Fibroblast of lung (primary cell): ENCODE measurements at places on chromosomes 7 and 10.

GRCh38 chr7:142866361-142867096 is 11.7 kb downstream of the EPHB6 start:
- no peak overlapping the region for H3K27ac ChIP-seq
- no peak overlapping the region for H3K4me3 ChIP-seq
- DNase-seq: peak; percentile 8

- peak; percentile 99 for DNase-seq
- no peaks in the 10 kb centered on the region for H3K27me3 ChIP-seq
- H3K4me3 ChIP-seq: peak overlapping the region; percentile 86
- peaks cover 3% of the 10 kb centered on the region for H3K36me3 ChIP-seq
- peaks cover 14% of the 10 kb centered on the region for H3K4me1 ChIP-seq
Measured at GRCh38 chr7:135745703-135746312, 2.8 kb downstream of the FAM180A start.

- H3K4me1 ChIP-seq: no peaks in the 10 kb centered on the region
- peak; percentile 25 for DNase-seq
- H3K36me3 ChIP-seq: no peaks in the 10 kb centered on the region
- no peak overlapping the region for H3K4me3 ChIP-seq
- H3K27ac ChIP-seq: no peak overlapping the region
- no peaks in the 10 kb centered on the region for H3K27me3 ChIP-seq
Measured at GRCh38 chr7:15603124-15603523, 41.3 kb upstream of the AGMO start.

DNA sequence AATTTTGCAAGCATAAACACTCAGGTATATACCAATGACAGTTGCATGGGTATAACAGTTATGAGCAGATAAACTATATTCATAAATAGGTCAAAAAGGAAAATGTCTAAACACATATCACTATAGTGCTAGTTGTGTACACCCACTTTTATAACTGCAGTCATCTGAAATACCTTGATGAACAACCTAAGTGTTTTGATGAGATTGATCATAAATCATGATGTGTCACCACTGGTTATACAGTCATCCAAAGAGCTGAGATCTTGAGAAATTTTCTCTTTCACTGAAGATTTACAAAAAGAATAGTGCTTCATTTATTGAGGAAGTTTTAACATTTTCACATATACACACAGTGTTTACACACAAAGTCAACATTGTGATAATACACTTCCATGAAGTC is 78.6 kb upstream of the SLC25A13 start:
- H3K4me1 ChIP-seq: no peaks in the 10 kb centered on the region
- no peak overlapping the region for H3K27ac ChIP-seq
- H3K4me3 ChIP-seq: no peak overlapping the region

- H3K4me3 ChIP-seq: no peak overlapping the region
- H3K36me3 ChIP-seq: no peaks in the 10 kb centered on the region
- peaks cover 29% of the 10 kb centered on the region for H3K4me1 ChIP-seq
- H3K27ac ChIP-seq: peak overlapping the region; percentile 23
- DNase-seq: no peak
- H3K27me3 ChIP-seq: no peaks in the 10 kb centered on the region
Measured at GRCh38 chr7:101120315-101120714, 6.6 kb upstream of the SERPINE1 start.

DNA sequence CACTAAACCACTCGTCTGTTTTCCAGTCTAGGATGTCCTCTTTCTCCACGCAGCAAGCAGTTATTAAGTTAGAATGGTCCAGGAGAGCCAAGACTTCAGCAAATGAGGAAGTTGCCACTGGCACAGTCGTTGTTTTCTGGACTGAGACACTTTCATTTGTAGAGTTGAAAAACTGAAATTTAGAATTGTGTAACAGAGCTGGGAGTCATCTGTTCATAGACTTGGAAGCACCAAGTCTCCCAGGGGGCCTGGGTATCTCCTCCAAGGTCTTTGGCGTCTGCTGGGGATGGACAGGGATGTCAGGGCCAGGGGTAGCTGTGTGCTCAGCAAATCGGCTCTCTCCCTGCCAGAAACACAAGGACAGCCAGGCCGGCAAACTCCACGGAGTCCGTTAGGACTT is 208.4 kb downstream of the FANK1 start:
- no peak overlapping the region for H3K4me3 ChIP-seq
- no peaks in the 10 kb centered on the region for H3K27me3 ChIP-seq
- H3K4me1 ChIP-seq: no peaks in the 10 kb centered on the region
- no peaks in the 10 kb centered on the region for H3K36me3 ChIP-seq

DNA sequence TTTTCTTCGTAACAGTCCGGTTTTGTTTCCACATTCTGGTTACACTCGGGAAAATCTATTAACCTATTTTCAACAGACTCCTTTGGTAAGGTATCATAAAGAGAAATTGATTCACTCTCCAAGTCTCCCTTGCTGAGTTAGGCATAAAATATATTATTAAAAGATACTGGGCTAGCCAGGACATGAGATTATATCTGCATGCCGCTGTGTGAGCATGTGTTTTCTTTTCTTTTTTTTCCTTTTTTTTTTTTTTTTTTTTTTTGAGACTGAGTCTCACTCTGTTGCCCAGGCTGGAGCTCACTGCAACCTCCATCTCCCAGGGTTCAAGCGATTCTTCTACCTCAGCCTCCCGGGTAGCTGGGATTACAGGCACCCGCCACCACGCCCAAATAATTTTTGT is 23.0 kb upstream of the SFMBT2 start:
- no peaks in the 10 kb centered on the region for H3K4me1 ChIP-seq
- H3K36me3 ChIP-seq: no peaks in the 10 kb centered on the region
- H3K4me3 ChIP-seq: no peak overlapping the region
- no peak overlapping the region for H3K27ac ChIP-seq
- no peak for DNase-seq

DNA sequence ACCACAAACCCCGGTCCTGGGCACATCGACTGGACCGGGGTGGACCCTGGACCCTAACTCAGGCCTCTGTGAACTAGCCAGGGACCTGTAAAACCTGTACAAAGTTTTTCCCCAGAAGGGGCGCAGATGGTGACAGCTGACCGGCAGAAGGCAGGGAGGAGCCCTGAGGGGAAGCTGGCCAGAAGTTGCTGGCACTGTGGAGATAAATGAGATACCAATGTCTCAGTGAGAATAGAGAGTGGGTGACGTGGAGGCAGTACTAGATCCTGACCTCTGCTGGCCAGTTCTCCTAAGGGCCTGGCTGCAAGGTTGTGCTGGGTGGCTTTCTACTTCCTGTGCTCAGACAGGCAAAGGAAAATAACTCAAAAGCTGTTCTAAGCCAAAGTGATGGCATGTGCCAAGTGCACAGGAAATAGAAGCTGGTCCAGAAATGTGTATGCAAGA is 10.6 kb upstream of the TSPAN14 start:
- H3K36me3 ChIP-seq: no peaks in the 10 kb centered on the region
- peaks cover 2% of the 10 kb centered on the region for H3K4me1 ChIP-seq
- peaks cover 9% of the 10 kb centered on the region for H3K27me3 ChIP-seq
- no peak overlapping the region for H3K27ac ChIP-seq
- H3K4me3 ChIP-seq: no peak overlapping the region

DNA sequence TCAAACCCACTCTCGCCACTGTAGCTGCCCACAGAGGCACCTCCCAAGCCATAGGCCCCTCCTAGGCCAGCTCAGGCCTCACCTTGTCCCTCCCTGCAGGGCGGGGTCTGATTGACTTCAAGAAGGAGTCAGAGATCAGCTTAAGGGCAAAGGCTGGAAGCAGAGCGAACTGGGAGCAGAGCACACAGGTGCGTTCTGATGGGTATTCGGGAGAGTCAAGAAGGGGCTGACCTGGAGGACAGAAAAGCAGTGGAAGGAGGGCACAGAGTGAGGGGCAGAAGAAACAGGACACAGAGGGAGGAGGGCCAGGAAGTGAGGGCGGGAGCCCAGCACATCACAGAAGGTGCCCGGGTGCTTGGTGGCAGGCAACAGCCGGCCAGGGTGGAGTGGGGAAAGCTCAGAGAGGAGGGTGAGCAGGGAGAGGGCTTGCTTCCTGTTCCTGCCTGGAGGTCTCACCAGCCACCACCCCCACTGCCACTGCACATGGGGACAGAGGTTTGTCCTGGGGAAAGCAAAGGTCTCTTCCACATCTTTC is at the start of gene AOC1:
TSS of gene AOC1 (plus strand) at position 147 of the 535 bp plus-strand sequence. CDS start 3,954 bp downstream, outside the sequence.
- no peak within 1 kb of the TSS for H3K4me3 ChIP-seq
- H3K4me1 ChIP-seq: no peaks in the 10 kb centered on the region
- no peak for DNase-seq
- no peak within 1 kb of the TSS for H3K27ac ChIP-seq
- H3K36me3 ChIP-seq: no peaks in the 10 kb centered on the region
- no peaks in the 10 kb centered on the region for H3K27me3 ChIP-seq

GRCh38 chr7:116588225-116588624 is 63.4 kb downstream of the CAV1 start:
- peak; percentile 73 for DNase-seq
- H3K27ac ChIP-seq: peak overlapping the region; percentile 59
- H3K4me3 ChIP-seq: no peak overlapping the region
- no peaks in the 10 kb centered on the region for H3K27me3 ChIP-seq

GRCh38 chr10:33216661-33217427 is 117.6 kb downstream of the NRP1 start:
- H3K4me1 ChIP-seq: peaks cover 11% of the 10 kb centered on the region
- peaks cover 14% of the 10 kb centered on the region for H3K36me3 ChIP-seq
- no peaks in the 10 kb centered on the region for H3K27me3 ChIP-seq
- no peak overlapping the region for H3K4me3 ChIP-seq
- H3K27ac ChIP-seq: peak overlapping the region; percentile 11
- no peak for DNase-seq

DNA sequence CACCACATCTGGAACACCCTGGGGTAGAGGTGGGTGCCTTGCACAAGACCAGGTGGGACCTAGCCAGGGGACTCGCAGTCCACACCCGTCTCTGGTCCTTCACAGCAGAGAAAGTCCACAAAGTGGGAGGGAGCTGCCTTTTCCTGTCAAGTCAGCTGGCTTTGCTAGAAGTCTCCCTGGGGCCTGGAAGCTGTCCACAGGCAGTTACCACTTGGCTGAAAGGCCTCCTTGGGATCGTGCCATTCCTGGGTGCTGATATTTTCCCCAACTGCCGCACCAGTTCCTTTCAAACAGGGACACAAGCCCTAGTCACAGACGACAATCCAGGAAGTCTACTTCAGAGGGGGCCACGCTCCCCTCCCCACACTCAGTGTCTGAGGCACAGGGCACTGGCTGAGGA is 75.4 kb downstream of the AFAP1L2 start:
- H3K36me3 ChIP-seq: no peaks in the 10 kb centered on the region
- H3K4me1 ChIP-seq: no peaks in the 10 kb centered on the region
- DNase-seq: no peak
- H3K27me3 ChIP-seq: peaks cover 2% of the 10 kb centered on the region
- no peak overlapping the region for H3K27ac ChIP-seq

GRCh38 chr7:49817279-49817678 is 43.8 kb downstream of the VWC2 start:
- no peaks in the 10 kb centered on the region for H3K27me3 ChIP-seq
- H3K4me3 ChIP-seq: no peak overlapping the region

GRCh38 chr10:77949167-77949566 is 22.6 kb upstream of the DLG5 start:
- DNase-seq: peak; percentile 21
- no peaks in the 10 kb centered on the region for H3K27me3 ChIP-seq
- H3K36me3 ChIP-seq: no peaks in the 10 kb centered on the region
- no peak overlapping the region for H3K27ac ChIP-seq
- no peak overlapping the region for H3K4me3 ChIP-seq

- no peak overlapping the region for H3K4me3 ChIP-seq
- H3K27ac ChIP-seq: no peak overlapping the region
- H3K27me3 ChIP-seq: no peaks in the 10 kb centered on the region
Measured at GRCh38 chr10:21746118-21746517, 212.1 kb downstream of the MLLT10 start.

DNA sequence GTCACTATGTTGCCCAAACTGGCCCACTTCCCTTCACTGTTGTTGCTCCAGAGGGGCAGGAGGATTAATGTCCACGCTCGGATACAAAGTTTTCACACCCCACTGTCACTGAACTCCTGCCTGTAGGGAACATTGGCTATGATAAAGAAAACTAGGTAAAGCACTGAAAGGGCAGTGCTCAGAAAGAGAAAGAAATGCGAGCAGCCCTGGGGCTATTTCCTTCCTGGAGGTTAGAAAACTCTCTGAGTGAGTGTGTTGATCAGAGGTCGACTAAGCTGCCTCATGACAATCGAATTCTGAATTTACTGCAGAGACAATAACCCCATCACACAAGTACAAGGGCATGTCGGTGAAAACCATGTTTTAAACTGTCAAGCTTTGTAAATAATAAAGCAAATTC is 227.2 kb upstream of the PITRM1 start:
- H3K36me3 ChIP-seq: no peaks in the 10 kb centered on the region
- peak overlapping the region; percentile 7 for H3K27ac ChIP-seq
- no peak for DNase-seq
- peaks cover 12% of the 10 kb centered on the region for H3K4me1 ChIP-seq
- no peaks in the 10 kb centered on the region for H3K27me3 ChIP-seq
- H3K4me3 ChIP-seq: no peak overlapping the region

DNA sequence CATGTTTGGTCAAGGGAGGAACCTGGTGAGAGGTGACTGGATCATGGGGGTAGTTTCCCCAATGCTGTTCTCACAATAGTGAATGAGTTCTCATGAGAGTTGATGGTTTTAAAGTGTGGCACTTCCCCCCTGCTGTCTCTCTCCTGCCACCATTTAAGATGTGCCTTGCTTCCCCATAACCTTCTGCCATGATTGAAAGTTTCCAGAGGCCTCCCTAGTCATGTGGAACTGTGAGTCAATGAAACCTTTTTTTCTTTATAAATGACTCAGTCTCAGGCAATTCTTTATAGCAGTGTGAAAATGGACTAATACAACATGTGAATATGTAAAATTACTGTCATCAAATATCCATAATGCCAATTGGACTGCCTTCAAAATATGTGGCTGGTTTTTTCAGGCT is 165.5 kb upstream of the TARP start:
- H3K4me3 ChIP-seq: no peak overlapping the region
- no peak overlapping the region for H3K27ac ChIP-seq
- no peaks in the 10 kb centered on the region for H3K4me1 ChIP-seq
- DNase-seq: no peak

GRCh38 chr10:51643734-51644133 is 55.7 kb downstream of the CSTF2T start:
- no peak overlapping the region for H3K4me3 ChIP-seq
- no peak for DNase-seq
- no peaks in the 10 kb centered on the region for H3K27me3 ChIP-seq

DNA sequence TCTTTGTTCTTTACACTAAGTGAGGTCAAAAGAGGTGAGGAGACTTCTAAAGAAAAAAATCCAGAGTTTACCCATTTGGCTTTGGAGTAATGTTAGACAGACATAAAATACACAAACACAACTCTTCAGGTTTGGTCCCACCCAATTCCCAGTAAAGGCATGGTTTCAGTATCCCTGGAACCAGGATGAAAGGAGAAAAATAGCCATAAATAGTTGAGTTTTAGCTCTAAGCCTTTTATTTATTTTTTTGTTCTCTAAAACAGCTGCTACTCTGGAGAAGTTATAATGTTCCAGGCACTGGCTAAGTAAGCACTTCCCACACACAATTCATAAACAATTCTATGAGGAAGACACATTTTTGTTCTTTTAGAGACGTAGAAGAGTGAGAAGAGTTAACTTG is 4.0 kb downstream of the ABCB1 start:
- peaks cover 3% of the 10 kb centered on the region for H3K27me3 ChIP-seq
- no peak for DNase-seq
- no peak overlapping the region for H3K4me3 ChIP-seq
- no peaks in the 10 kb centered on the region for H3K36me3 ChIP-seq
- no peaks in the 10 kb centered on the region for H3K4me1 ChIP-seq
- no peak overlapping the region for H3K27ac ChIP-seq

GRCh38 chr10:6072215-6072934 is 10.2 kb upstream of the IL2RA start:
- H3K4me1 ChIP-seq: no peaks in the 10 kb centered on the region
- DNase-seq: no peak
- H3K36me3 ChIP-seq: no peaks in the 10 kb centered on the region
- no peak overlapping the region for H3K27ac ChIP-seq
- peaks cover 19% of the 10 kb centered on the region for H3K27me3 ChIP-seq
